Lung microvascular endothelial cell (primary cell): ENCODE measurements at places on chromosomes 2 and 18.

DNA sequence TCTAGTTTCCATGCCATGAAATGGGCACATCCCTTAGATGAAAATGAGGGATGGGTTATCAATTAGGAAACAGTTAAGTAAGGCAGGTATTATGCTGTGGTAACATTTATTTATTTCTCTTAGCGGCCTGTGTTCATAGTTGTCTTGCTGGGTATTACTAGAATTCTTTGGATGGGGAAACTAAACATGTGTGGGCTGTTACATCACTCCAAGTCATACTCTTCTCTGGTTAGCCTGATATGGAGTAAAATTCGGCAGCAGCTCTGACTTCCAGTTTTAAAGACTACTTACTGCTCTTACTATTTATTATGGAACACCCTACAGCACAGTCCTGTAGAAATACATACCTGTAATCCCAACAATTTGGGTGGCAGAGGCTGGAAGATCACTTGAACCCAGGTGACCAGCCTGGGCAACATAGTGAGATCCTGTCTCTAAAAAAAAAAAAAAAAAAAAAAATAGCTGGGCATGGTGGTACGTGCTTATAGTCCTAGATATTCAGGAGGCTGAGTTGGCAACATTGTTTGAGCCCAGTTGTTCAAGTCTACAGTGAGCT is 33.1 kb upstream of the RASGRP3 start:
- no peak for DNase-seq

DNA sequence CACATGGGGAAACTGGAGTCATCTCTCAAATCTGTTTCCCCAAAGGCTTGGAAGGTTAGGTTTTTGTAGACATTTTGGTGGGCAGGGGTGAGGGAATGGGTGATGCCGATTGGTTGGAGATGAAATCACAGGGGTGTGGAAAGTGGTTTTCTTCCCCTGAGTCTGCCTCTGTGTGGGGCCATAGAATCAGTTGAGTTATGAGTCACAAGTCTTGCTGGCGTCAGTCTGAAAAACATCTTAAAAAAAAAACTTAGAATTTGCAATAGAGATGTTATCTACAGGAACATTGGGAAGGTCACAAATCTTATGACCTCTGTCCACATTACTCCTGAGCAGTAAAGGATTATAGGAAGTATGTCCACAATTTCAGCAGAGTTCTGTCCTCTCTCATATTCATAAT is 314.6 kb downstream of the CNTNAP5 start:
- no peak for DNase-seq

GRCh38 chr2:187853381-187853791 is 299.2 kb upstream of the TFPI start:
- DNase-seq = no peak

DNA sequence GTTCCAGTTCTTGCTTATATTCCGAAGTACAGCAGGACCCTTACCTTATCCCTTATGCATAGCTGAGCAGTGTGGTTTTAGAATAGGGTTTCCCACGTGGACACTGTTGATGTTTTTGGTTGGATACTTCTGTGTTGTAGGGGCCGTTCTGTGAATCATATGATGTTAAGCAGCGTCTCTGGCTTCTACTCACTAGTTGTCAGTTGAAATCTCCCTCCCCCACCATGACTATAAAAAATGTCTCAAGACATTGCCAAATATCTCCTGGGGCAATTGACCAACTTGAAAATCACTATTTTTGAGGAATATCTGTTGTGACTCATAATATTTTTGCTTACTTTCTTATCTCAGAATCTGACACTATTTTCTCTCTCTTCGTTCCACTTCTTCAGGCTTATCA is 713.7 kb downstream of the TSN start:
- DNase-seq = no peak

GRCh38 chr18:45334191-45334590 is 281.1 kb upstream of the SLC14A2 start:
- DNase-seq = no peak

DNA sequence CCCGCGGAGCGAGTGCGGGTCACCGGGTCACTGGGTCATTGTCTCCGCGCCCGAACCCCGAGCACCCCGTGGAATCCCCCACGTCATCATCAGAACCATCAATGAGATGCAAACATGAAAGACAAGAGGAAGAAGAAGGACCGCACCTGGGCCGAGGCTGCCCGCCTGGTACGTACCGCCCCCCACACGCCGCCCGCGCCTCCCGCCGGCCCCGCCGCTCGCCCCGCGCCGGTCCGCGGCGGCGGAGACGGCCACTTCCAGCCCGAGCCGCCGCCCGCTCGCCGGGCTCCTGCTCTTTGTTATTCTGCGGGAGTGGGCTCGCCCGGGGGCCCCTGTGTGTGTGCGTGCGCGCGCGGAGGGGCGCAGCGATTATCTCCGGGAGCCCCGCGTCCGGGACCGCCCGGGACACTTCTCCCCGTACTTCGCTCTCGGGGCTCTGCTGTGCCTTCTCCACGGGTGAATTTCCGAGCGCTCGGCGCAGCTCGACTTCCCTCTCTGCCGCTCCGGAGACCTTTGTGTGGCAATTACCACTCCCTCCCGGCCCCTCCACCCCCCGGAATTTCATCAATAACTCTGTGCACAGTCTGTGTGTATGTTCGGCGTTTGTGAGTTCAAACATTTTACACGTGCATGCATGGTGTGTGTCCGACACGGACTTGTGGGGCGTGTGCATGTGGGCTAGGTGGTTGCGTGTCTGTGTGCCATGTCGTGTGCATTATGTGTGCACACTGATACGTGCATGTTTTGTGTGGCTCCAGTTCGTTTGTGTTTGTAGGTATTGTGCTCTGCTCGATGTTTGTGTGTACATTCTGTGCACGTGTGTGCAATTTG is 714 bp downstream of the ASXL3 start:
- peak; percentile 17 for DNase-seq
